Retinal pigment epithelial cell (primary cell): ENCODE measurements at places on chromosomes 1 and 21.

DNA sequence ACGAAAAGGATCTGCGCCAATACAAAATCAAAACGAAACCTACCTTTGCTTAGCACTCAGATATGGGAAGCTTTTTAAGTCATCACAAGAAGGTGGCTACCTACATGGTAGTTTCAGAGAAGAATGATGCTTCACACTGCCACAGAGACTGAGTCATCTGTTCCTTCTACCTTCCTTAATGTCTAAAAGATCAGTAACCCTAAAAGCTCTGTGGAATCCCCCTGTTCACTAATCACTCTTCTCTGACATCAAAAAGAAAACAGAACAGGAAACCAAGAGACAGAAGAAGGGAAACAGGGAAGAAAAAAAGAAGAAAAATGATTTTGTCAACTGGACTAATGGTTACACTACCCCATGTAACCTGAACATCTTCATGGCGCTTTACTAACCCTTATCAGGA is 177.2 kb downstream of the SMYD3 start:
- no peak for DNase-seq

- DNase-seq = no peak
Measured at GRCh38 chr1:74913978-74914377, 181.0 kb downstream of the TYW3 start.

DNA sequence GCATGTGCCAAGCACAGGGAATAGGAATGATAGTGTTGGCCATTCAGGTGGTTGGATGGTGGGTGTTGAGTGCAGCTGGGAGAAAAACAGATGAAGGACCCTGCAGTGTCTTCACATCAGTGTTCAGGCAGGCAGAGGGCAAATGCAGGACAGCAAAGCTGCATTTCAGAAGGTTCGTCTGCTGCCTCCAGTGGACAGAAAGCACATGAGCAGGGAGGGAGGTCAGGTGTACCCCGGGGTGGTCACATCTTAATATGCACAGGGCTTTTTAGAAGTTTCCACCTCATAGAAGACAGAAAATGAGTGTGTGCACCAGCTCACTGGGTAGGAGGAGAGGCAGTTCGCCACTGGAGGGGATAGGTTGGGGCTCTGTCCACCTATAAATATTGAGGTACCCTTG is 184.9 kb downstream of the SLC35F3 start:
- DNase-seq = no peak

GRCh38 chr1:97505289-97505688 is 415.5 kb downstream of the DPYD start:
- no peak for DNase-seq
